ENCODE measurements at places on chromosomes 6 and 20. TPM values are rescaled to one million over a fixed set of nuclear protein-coding genes. Genes with fewer than 3 reads are reported as not detected.

Gene BPI
- 0.19 TPM for total RNA-seq

Gene HTR1B
- not detected for total RNA-seq

Gene CYP39A1
- total RNA-seq: 5.3 TPM

Gene LY6G6F
- total RNA-seq: not detected

Gene DTNBP1
- total RNA-seq: 19.6 TPM

Gene PRR18
- not detected for total RNA-seq

Gene RCAN2
- 6.1 TPM for total RNA-seq

Gene PLCB1
- total RNA-seq: 50.7 TPM

Gene CDH4
- not detected for total RNA-seq

Gene TMEM63B
- total RNA-seq: 79.6 TPM

Gene MDFI
- 2.1 TPM for total RNA-seq

Gene RSPH9
- total RNA-seq: 0.12 TPM

Gene PNPLA1
- 0.38 TPM for total RNA-seq

Gene COL20A1
- total RNA-seq: not detected

Gene ATP9A
- total RNA-seq: 54.0 TPM

Gene GNMT
- 0.75 TPM for total RNA-seq

Gene NHSL1
- 53.1 TPM for total RNA-seq

Gene MYLK2
- total RNA-seq: not detected

Gene MAP3K7
- 21.0 TPM for total RNA-seq

Gene HMGCLL1
- total RNA-seq: 0.46 TPM

Gene ZSCAN16
- total RNA-seq: 9.5 TPM

Gene APCDD1L
- 0.23 TPM for total RNA-seq

Gene HLA-DMB
- total RNA-seq: 10.8 TPM

Gene IP6K3
- 6.8 TPM for total RNA-seq

Gene CD24
- 2,235 TPM for total RNA-seq

Gene PPP2R5D
- 38.8 TPM for total RNA-seq

Gene SCAND1
- 60.7 TPM for total RNA-seq

Gene NOX3
- not detected for total RNA-seq

Gene ZKSCAN3
- total RNA-seq: 5.2 TPM

Gene MYB
- total RNA-seq: 56.3 TPM

Gene RIPPLY2
- total RNA-seq: not detected

Gene SIM1
- total RNA-seq: not detected

Gene PDE10A
- 1.7 TPM for total RNA-seq

Gene SCUBE3
- total RNA-seq: 11.6 TPM

Gene SCRT2
- not detected for total RNA-seq

Gene TBX18
- total RNA-seq: 0.23 TPM

Gene DSN1
- 11.3 TPM for total RNA-seq

Gene GMPR
- 9.2 TPM for total RNA-seq

Gene HDAC2
- 61.9 TPM for total RNA-seq

Gene MUC21
- not detected for total RNA-seq

Gene PHACTR1
- 2.7 TPM for total RNA-seq

Gene GINS1
- 1.8 TPM for total RNA-seq

Gene TGM3
- total RNA-seq: 0.09 TPM

Gene ZSCAN23
- 3.0 TPM for total RNA-seq

Gene DNAH8
- total RNA-seq: not detected

Gene IPCEF1
- total RNA-seq: 2.3 TPM

Measured in mucosa of descending colon (tissue), 3 donors.